ENCODE measurements at places on chromosomes 3 and 15.
A peak's percentile ranks its signal among the peaks of the same experiment; 100 is the strongest.

DNA sequence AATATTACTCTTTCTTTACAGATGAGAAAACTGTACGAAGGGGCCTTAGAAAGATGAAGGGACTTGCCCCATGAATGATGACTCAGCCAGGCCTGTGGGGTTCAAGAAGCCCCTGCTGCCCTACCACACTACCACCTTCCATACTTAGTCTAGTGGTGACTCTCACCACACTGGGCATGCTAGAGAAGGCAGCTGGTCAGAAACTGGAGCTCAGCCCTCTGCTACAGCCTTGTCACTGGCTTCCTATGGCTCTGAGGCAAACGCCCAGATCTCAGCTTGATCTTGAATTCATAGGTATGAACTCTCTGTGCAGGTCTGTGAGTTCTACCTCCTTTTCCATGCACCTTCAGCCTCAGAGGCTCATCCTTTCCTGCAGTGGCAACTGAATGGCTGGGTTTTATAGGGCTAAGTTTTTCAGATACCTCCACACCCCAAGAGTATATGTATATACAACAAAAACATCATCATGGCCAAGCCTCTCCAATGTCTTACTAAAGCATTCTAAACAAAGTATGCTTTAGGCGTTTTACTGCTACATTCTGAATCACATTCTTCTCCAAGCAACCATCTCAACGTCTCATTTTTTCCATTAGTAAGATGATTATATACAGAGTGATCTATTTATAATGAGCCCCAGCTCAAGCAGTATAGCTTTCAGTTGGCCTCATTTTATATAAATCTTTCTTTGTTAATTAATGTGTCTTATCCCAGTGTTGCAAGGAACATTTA is 234.1 kb downstream of the GREM1 start:
- no peak for DNase-seq

DNA sequence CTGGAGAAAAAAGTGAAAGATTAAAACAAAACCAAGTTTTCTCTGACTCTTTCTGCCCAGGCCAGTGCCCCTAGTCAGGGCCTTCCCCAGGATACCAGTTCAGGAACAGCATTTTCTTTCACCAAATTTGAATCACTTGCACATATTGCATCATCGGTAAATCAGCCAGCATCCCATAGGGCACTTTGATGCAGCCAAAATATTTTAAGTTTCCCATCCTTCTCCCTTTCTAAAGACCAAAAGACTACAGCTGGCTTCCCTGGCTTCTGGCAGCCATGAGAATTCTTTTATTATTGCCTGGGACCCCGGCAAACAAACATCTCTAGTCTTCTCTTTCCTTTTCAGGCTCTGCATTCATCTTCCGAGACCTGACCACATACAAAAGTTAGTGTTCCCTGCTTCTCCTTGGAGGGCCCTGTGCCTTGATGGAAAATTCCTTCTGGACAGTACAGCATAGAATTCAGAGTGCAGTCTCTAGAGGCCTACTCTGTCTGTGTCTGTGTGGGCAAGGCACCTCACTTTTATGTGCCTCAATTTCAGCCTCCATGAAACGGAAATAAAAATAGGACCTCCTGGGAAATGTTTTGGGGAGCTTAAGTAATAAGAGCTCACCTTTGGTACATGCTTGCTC is 348.0 kb downstream of the VPS13C start:
- DNase-seq: no peak

DNA sequence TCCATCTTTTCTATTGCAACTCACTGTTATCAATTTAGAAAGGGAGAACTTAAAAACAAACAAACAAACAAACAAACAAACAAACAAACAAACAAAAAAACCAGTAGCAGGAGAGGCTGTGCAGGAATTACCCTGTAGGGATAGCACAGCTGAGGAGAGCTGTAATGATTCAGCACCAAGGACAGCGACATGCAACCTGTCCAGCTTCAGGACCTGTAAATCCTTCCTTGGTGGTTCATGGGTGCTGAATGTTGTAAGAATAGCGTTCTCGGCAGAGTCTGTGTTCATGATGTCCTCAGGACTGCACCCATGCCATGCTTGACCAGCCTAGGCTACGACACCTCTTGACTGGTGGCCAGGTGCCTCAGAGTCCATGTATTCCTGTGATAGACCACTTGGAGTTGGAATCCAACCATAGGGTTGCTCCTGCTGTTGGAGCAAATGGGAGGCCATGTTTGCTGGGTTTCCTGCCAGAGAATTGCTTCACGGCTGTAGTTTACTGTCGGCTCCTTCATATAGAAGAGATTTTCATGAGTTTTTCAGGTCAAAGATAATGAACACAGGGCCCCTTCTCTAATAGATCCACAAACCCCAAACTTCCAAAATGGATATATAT is 65.9 kb downstream of the CACNA2D3 start:
- DNase-seq: peak; percentile 66

DNA sequence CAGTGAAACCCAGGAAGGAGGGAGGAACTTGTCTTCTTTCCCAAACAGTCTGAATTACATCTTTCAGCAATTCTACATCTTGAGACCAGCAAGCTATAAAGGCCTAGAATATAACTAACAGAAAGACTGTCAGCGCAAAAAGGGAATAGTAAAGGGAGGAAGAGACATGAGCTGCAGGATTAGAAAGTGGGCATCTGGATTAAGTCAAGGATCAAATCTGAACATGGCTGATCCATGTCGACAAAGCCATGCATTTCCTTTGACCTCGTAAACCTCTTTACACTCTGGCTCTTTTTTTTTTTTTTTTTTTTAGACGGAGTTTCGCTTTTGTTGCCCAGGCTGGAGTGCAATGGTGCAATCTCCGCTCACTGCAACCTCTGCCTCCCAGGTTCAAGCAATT is 35.4 kb upstream of the KCNMB3 start:
- no peak for DNase-seq

GRCh38 chr3:38707730-38708129 is 58.2 kb upstream of the SCN5A start:
- no peak for DNase-seq

DNA sequence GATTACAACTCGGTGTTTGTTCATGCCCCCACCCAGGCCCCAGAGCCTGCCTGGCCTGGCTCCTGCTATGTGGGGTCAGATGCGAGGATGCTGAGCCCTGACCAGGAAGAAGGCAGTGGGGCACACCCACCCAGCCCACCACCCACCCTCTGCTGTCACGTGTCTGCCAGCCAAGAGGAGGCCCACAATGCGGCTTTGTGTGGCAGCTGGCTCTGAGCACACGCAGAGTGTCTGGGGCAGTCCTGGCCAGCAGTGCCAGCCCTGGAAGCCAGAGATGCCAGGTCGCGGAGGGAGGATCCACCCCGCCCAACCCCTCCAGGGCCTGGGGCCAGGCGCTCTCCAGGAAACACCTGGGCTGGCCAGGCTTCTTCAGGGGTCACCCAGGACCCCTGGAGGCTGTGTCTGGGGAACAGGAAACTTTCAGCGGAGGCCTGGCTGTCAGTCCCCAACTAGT is 26.4 kb upstream of the KLF13 start:
- no peak for DNase-seq

DNA sequence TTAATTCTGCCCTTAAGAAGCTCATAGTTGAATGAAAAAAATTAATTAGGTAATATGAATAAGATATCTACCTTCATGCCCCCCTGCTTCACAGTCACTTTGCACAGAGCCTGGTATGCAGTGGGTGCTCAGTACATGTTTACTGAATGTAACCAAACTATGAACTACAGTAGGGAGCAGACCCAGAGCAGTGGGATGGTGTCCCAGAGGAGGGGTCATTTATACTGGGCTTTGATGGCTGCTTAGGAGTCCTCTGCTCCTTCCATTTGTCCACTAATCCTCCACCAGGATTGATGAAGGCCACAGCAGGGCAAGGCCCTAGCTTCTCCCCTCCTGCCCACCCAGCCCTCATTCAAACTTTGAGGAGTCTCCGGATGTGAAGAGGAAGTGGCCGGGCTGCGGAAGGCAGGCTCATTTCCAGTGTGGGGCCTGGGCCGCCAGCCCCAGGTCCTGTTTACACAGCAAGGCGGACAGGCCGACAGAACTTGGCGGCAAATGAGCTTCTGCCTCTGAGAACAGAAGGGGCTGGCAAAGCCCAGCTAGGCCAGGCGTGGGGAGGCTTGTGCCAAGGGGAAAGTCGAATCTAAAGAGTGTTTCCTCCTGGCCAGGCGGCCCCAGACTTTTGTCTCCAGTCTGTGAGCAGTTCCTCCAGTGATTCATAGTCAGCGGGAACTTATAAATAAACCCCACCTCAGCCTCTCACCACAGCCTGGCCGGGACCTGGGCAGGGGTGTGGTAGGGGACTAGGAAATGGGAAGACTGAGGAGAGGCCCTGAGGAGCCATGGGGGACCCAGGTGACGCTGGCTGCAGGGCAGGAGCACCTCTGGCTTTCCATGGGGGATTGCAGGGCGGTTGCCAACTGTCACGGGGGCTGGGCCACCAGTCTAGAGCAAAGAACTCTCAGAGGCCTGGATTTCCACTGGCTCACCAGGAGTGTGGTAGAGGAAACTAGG is 51.6 kb upstream of the LCTL start:
- no peak for DNase-seq

- DNase-seq: no peak
Observed at GRCh38 chr3:17656264-17656663, 86.2 kb downstream of the TBC1D5 start.
